ENCODE measurements at places on chromosomes 2 and 18.

GRCh38 chr2:5173876-5174535, 518.2 kb upstream of the SOX11 start:
- DNase-seq: no peak

- no peak for DNase-seq
Measured at GRCh38 chr2:47867205-47867604, 39.1 kb downstream of the FBXO11 start.

DNA sequence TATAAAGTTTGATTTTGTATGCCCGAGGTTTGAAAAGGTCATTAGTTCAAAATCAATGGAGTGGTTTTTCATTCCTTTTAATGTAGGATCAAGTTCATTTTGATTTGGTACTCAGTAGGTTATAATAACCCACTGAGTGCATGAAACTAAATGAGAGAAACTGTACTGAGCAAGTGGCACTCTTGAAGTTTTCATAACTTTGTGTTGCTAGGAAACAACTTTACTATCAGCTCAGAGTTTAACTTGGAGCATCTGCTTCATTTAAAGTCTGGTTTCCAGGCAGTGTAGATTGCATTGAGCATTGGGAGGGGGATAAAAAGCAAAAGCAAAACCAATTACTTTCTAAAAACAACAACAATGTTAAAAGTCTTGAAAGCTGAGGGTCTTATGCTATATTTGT, 1361.6 kb upstream of the CHAC2 start:
- DNase-seq: no peak

- no peak for DNase-seq
Measured at GRCh38 chr2:26655611-26656195, 14.5 kb upstream of the CIB4 start.
